ENCODE measurements at places on chromosomes 1 and 21. TPM values are rescaled to one million over a fixed set of nuclear protein-coding genes. Genes with fewer than 3 reads are reported as not detected.

GRCh38 chr1:20849100-20849499, 62.0 kb upstream of the HP1BP3 start:
- DNase-seq, result no peak

- no peak for DNase-seq
Measured at GRCh38 chr1:214318356-214318755, 37.4 kb downstream of the SMYD2 start.

- DNase-seq, result peak; percentile 46
Measured at GRCh38 chr1:99004254-99004860, 304 bp downstream of the PLPPR5 start.

Gene ITLN1
- total RNA-seq, result 2.6 TPM

DNA sequence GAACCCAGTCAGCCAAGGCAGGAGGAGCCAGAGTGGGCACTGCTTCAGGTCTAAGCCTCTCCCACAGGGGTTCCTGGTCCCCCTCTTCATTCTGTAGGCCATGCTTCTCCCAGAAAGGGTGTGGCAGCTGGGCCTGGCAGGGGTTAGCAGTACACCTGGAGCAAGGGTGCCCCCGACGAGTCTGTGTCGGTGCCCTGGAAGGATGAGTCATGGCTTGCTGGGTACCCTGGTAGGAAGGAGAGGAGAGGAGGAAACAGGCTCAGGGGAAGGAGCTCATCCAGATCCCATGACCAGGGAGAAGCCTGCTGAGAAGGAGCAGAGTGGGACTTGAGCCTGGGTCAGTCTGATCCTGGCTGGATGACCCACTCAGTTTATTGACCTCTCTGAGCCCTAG, 10.3 kb downstream of the KDF1 start:
- no peak for DNase-seq

DNA sequence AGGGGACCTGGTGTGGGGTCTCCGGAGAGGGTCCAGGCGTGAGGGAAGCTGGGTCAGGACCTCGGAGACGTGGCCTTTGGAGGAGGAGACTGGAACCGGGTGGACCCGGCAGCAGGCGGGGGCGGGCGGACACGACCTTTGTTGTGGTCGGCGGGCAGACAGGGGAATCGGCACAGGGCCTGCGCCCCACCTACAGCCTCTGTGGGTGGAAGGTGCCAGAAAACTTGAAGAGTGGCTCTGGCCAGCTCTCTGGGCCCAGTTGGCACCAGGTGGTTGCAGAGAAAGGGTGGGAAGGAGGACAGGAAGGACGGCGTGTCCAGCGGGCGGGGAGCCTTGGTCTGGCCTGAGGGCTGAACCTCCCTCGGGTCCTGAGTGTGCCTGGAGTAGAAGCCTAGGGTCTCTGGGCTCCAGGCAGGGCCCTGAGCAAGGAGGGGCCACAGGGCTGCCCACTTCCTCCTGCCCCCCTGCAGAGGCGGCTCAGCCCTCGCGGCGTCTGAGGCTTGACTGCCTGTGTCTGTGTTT, 7.7 kb upstream of the TTLL10 start:
- peak; percentile 49 for DNase-seq

- DNase-seq, result no peak
Measured at GRCh38 chr1:165787741-165788140, 19.1 kb upstream of the TMCO1 start.

Gene CD247
- total RNA-seq, result 1.2 TPM

- no peak for DNase-seq
Measured at GRCh38 chr1:51960262-51960661, 30.2 kb downstream of the RAB3B start.

- peak; percentile 55 for DNase-seq
Measured at GRCh38 chr21:43758111-43758641, 17.9 kb downstream of the CSTB start.

GRCh38 chr1:8845104-8846097, 28.0 kb upstream of the RERE start:
- DNase-seq, result no peak

GRCh38 chr1:24928689-24929397, 1.2 kb downstream of the RUNX3 start:
- no peak for DNase-seq

Gene ALPL
- 2.0 TPM for total RNA-seq

Gene A3GALT2
- total RNA-seq, result not detected

DNA sequence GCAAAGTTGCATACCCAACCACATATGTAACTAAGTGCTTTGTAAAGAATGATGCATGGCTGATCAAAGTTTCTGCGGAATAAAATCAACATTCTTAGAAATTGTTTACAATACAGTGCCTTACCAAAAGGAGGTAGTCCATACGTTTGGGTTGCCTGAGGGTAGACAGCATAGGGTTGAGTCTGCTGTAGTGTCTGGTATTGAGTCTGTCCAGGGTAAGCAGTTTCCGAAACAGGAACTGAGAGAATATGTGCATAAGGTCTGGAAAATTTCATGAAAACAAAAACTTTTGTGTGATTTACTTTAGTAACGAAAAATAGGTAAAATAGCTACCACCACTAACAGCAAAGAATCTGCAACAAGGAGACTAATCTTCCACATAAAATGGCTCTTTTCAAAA, 53.0 kb downstream of the EYA3 start:
- no peak for DNase-seq

Gene PLA2G2D
- not detected for total RNA-seq

DNA sequence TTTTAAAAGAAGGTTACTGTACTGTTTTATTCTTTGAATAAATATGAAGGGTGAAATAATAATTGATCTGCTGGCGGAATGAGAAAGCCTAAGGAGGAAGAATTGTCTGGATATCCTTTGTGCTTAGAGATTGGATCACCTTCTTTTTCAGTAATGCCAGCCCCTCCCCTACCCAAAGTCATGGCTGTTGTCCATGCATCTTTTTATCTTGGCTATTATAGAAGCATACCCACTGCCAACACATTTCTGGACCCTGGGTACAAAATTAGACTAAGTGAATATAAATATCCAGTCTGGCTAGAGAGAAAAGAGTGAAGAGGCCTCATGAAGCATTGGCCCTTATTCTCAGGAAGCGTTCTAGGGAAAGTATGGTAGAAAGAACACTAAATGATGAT, 28.1 kb downstream of the AK4 start:
- DNase-seq, result no peak

GRCh38 chr1:65792669-65793358, at the start of gene PDE4B:
PDE4B (plus strand) TSS chr1:65792895.
- DNase-seq, result no peak

Gene RNPC3
- total RNA-seq, result 24.8 TPM

- no peak for DNase-seq
Measured at GRCh38 chr1:215754112-215754511, 187.0 kb downstream of the KCTD3 start.

GRCh38 chr1:48889082-48889481, 112.4 kb upstream of the BEND5 start:
- DNase-seq, result no peak

GRCh38 chr1:245937316-245938045, 569.6 kb downstream of the SMYD3 start:
- DNase-seq, result no peak

- no peak for DNase-seq
Measured at GRCh38 chr1:156382561-156382960, 13.6 kb downstream of the RHBG start.

- no peak for DNase-seq
Measured at GRCh38 chr1:231887866-231888265, 261.3 kb downstream of the DISC1 start.

DNA sequence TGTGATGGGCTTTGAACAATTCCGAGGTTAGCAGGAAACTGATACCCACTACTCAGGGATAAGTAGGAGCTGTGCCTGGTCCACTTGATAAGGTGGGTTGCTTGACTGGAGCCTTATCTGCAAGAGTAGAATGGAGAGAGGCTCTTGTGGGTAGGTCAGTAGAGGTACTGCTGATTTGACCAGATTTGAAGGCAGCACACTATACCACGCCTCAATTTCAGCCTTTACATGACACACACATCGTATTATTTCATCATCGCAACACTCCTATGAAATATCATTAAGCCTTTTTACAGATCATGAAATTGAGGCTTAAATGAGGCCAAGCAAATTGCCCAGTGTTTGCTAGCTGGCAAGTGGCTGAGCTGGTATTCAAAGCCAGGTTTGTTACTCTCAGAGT, 69.6 kb downstream of the KCNJ15 start:
- DNase-seq, result no peak

GRCh38 chr1:4624141-4624715, 30.2 kb upstream of the AJAP1 start:
- DNase-seq, result peak; percentile 20

Gene EPHA8
- total RNA-seq, result not detected

- DNase-seq, result no peak
Measured at GRCh38 chr1:247054992-247055415, 23.6 kb downstream of the ZNF670 start.

Gene GSTM5
- total RNA-seq, result 5.0 TPM

GRCh38 chr21:29271927-29272333, 26.8 kb upstream of the BACH1 start:
- DNase-seq, result no peak

GRCh38 chr1:89823679-89824292, 3.0 kb downstream of the LRRC8D start:
- no peak for DNase-seq

Gene TMEM54
- total RNA-seq, result 7.0 TPM

GRCh38 chr21:33936301-33937038, 20.9 kb upstream of the ATP5PO start:
- no peak for DNase-seq
